ENCODE measurements at places on chromosomes 7 and 10.

DNA sequence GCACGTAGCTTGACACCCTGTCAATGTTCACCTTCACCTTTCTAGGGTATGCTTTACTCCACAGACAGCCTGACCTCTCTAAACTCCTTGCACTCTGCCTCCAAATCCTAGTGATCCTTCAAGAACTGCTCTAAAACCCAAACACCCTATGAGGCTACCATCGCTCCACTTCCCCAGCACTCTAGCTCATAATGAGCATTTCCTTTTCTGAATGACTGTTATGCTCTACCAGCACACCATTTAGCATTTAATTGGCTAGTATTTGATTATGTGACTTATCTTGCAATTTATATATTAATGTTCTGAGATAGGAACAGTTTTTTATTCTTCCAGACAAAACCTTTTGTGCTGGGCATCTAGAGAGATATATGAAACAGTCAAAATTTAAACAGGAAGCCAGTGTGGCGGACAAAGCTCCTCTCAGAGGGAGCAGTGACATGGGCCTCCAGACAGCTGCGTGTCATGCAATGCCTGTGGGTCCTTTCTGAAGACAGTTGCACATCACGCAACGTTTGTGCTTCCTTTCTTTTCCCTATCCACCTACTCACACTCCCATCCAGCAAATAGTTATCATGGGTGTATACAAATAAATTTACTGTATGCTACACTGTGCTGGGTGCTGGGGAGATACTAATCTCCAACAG is 86.3 kb downstream of the ALOX5 start:
- no peak for DNase-seq

- no peak for DNase-seq
These were observed 95.9 kb upstream of the HDAC9 start for GRCh38 chr7:18399436-18400235.

- DNase-seq: no peak
These were observed 87.9 kb downstream of the MCU start for GRCh38 chr10:72779874-72780273.

GRCh38 chr10:5168897-5169420 is 16.0 kb downstream of the AKR1C8 start:
- no peak for DNase-seq

DNA sequence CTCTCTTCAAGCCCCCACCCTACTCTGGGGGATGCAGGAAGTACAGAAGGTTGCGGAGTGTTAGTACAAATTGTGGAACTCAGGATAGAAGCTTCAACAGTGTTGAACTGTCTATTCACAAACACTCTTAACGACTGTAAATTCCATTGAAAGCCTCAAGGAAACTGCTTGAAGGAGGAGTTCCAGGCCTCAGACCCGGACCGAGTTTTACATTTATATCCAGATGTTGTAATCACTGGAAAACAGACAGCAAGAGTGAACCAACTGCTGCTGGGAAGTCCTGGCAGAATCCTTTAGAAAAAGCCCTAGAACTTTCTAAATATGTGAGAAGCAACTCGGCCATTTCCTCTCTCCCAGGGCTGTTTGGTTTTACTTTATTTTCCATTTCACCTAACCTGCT is 84.1 kb upstream of the LRRC18 start:
- no peak for DNase-seq

GRCh38 chr7:98229441-98229840 is 18.2 kb downstream of the BHLHA15 start:
- no peak for DNase-seq

- DNase-seq: no peak
These were observed 76.6 kb downstream of the NDUFB2 start for GRCh38 chr7:140773104-140773503.

DNA sequence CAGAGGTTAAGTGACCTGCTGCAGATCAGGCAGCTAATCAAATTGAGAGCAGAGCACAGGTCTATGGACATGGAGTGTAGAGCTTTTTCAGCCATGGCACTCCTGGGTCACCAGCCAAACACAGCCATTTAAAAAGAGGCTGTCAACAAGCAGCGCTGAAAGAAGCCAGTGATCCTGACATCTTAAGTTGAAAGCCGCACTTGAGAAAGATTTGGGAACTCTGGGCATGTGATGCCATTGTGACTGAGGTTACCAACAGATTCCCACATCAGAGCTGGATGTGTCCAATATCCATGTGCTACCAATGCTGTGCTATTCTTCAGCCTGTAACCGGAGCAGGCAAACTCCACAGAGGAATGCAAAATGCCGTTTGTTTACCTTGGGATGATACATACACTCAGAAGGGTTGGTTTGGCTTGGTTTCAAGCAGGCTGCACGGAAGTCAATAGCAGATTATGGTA is 56.2 kb upstream of the ABLIM1 start:
- DNase-seq: no peak

GRCh38 chr10:88960802-88961201 is 8.2 kb upstream of the ACTA2 start:
- DNase-seq: no peak

- DNase-seq: no peak
These were observed 253.2 kb upstream of the SMIM30 start for GRCh38 chr7:113371416-113372043.

DNA sequence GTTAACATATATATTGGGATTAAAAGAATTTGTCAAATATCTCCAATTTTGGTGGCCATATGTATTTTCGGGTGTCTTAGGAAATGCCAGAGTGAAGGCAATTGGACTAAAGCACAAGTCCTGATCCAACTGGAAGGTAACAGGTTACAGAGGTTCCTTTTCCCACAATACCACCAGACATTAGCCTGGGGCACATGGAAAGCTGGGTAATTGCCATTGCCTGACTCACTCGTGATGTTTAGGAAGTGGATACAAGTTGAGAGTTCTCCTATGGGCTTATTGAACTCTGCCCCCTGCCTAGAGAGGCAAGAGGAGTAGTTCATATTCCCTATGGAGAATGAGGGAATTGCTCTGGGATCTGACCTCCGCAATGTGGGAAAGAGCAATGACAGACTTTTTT is 5.7 kb downstream of the DNAH11 start:
- no peak for DNase-seq

DNA sequence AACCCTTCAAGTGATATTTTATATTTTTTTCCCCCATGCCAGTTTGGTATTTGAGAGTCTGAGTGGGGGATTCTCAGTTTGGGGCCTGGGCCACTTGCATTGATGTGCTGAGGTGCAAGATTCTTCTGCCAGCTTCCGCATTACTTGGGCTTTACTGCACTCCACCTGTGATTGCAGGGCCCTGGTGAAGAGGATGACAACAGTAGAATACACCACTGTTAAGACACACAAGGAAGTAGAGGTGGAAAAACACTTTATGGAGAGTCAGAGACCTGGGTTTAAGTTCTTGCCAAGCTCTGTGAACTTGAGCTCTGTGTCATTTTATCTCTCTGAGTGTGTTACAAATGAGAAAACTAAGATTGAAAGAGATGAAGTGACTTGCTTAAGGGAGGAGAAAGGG is 209.4 kb downstream of the LRMDA start:
- DNase-seq: no peak

DNA sequence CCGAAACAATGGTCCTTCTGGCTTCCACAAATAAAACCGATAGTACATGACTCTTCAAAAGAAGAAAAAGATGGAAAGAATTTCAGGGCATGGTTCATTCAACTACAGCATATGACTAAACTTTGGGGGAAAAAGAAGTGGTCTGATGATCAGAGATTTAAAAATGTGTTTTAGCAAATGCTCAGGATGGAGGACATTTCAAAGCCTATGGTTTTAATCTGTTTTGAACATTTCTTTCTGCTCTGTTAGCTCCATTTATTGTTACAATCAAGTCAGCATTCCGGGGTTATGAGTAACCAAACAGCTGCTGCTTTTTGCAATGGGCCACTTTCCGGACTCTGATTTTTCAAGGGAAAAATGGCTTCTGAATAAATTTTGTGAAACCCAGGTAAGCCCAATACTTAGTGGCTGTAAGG is 142.4 kb downstream of the CUBN start:
- no peak for DNase-seq

DNA sequence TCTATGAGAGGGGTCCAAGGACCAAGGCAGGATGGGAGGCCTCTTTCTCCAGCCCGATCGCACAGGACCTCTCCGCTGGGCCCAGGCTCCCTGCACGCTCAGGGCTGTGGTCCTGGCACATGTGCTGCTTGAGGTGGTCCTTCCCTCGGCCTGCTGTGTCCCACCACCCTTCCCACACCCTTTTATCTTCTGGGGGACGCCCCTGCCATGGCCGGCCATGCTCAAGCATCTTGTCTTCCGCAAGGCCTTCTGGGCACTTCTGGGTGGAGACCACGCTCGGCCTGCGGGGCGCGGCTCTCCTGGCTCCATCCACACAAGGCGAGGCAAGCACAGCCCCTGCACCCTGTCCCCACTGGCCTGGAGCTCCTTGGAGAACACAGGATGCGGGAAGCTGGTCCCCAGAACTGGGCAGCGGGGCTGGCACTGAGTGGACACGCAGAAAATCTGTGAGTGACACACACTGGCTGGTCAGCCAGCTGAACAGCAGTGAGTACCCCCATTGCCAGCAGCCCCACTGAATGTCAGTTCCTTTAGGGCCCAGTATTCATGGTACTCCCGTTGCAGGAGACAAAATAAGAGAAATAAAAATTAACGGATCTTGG is 115.9 kb downstream of the TCERG1L start:
- DNase-seq: no peak

DNA sequence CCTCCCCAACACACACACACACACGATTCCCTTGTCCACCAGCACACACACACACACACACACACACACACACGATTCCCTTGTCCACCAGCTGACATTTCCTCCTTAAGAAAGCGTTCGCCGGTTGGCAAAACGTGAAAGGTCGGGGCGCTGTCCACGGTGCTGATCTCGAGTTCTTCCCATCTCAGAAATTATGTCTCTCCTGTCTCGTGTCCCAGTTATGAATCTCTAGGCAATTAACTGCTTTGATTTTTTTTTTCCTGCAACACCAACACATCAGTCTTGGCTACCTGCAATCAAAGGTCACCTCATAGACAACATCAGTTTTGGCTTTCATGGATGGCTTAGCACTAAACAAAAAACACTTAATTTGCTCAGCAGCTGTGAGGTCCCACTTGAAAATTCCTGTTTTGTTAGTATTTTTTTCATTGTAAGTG is 1.9 kb downstream of the INA start:
- DNase-seq: peak; percentile 1

DNA sequence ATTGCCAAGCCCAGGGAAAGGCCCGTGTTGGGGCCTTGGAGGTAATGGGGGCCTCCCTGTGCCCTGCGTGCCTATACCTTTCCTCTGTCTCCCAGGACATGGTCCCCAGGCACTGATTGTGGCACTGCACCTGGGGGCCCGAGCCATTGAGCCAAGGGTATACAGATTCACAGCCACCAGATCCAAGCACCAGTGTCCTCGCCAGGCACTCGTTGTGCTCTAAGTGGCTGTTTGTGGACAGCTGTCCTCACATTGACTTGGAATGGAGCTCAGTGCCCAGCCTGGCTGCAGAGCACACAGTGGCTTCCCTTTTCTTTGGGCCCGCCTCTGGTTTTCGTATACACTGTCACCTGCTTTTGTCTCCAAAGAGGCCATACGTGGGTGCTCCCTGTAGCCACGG is 72.0 kb upstream of the BTBD16 start:
- no peak for DNase-seq

DNA sequence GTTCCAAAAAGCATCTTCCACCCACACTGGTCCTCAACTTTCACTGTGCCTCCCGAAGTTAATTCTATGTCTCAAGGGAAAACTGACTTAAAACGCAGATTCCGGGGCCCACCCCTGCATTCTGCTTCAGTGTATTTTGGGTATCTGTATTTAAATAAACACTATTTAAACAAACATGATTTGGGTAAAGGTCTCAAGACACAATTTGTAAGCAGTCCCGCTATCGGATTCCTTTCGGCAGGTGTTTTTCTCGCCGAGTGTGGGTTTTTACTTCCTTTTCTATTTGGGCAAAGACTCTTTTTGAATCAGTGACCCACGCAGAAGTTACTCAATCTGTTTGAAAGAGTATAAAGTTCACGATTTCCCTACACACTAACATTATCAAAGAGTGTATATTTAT is 1.2 kb downstream of the PDIA4 start:
- DNase-seq: no peak

DNA sequence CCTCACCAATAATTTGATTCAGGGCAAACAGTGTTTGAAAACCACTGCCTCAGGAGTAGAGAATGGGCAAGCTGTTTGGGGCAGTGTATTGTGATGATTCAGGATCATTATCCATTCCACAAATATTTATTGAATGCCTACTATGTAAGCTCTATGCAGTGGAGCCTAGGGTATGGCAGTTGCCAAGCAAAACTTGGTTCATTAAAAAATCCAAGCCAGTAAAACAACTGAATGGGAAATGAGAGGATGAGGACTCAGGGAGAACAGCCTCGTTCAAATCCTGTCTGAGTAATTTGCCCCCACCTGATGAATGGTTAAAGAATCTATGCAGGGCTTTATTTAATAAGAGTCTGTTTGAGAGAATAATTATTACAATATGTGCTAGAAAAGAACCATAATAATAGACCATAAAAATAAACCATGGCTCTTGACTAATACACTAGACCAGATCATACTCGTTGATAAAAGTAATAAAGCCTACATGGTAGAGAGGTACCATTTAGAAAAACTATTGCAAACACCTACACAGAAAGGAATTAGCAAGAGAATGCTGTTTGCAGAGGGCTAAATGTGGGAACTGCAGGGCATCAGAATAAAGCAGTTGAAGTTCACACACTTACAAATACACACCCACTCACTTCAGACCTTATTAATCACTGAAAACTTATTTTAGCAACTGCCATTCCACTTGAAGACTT is 71.7 kb downstream of the CREB5 start:
- no peak for DNase-seq

- no peak for DNase-seq
These were observed 303.3 kb downstream of the GPR37 start for GRCh38 chr7:124462249-124462648.

GRCh38 chr10:129756912-129757901 is 206.9 kb downstream of the EBF3 start:
- DNase-seq: no peak

GRCh38 chr7:7581531-7582179 is 15.0 kb downstream of the MIOS start:
- no peak for DNase-seq

DNA sequence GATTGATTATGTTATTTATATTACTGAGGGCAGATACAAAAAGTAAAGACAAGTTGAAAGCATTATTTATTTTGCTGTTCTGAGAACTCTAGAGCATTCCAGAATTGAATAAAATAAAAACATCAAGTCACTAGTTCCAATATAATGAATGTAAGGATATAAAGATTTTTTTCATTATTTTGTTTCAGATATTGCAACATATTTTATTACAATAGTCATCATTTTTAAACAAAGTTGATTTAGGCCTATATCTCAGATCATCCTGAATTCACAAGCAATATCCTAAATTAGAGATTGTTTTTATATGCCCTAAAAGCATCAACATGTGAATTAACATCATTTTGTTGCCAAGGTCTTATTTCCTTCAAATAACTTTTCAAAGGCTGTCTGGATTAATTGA is 535.6 kb upstream of the KCND2 start:
- DNase-seq: no peak

DNA sequence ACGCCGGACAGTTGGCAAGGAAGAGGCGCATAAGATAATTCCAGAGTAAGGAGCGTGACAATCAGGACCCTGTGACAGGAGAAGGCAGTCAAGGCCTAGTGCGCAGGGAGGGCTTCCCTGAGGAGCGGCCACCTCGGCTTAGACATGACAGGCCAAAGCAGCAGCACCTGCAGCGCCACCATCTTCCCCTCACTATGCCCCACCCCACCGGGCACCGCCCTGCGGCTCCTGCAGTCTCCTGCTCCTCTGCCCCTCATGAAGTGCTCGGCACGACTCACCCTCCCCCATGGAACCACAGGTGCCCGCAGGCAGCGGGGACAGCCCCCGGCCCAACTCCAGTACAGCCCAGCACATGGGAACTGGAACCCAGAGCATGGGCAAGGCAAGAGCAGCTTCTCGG is 11.8 kb downstream of the MAD1L1 start:
- no peak for DNase-seq
